Hematopoietic multipotent progenitor cell treated with erythropoietin and hydrocortisone succinate and interleukin-3 and kit ligand, for 17 days (in vitro differentiated cells): ENCODE measurements at places on chromosomes 13 and 19.

GRCh38 chr13:97339988-97340749, 93.8 kb upstream of the RAP2A start:
- peak; percentile 55 for DNase-seq

DNA sequence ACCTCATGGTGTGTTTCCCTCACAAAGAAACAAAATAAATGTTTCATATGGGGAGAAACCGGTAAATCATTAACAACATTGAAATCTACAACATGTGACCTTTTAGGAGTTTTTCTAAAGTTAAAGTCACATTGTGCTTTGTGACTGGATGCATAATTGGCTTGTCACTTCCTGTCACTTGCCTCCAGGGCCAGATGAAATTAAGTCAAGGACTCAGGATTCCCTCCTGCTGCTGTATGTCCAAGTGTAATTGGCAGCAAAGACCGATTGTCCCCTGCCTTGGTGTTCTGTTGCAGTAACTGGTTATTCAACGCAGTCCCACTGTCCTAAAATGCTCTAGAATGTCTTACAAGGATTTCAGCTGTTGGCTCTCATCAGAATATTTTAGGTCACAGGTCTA, 448.2 kb downstream of the LIG4 start:
- DNase-seq: no peak

GRCh38 chr13:114147803-114148520, 15.5 kb upstream of the RASA3 start:
- no peak for DNase-seq

DNA sequence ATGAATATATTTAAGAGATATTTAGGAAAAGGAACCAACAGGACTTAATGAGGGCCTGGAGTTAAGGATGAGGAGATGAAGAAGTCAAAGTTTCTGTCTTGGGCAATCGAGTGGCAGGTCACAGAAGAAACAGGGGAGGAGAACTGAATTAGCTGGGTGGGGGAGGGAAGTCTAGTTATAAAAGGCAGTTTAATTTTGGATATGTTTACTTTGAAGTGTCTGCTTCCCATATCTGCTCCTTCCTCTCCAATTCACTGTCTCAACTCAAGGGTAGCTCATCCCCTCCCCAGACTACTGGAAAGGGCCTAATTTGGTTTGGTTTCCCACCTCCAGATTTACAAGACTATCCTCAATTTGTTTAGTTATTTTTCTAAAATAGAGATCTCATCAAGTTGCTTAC, 195.9 kb downstream of the VWA8 start:
- DNase-seq: no peak

DNA sequence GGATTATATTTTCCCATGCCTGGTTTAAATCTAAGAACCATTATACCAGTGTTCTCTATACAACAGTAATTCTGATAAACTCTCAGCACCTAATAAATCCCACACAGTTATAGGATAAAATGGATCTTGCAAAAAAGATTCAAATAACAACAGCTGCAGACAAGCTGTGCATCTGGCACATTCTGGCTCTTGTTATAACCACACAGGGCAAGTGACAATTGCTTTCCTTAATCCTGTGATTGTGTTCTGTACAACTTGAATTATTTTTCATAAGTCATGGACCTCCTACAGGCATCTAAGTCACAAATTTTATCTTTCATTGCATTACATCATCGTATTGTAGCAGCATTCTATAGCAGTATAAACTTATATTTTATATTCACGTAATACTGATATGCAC, 948.3 kb downstream of the SLITRK1 start:
- no peak for DNase-seq

DNA sequence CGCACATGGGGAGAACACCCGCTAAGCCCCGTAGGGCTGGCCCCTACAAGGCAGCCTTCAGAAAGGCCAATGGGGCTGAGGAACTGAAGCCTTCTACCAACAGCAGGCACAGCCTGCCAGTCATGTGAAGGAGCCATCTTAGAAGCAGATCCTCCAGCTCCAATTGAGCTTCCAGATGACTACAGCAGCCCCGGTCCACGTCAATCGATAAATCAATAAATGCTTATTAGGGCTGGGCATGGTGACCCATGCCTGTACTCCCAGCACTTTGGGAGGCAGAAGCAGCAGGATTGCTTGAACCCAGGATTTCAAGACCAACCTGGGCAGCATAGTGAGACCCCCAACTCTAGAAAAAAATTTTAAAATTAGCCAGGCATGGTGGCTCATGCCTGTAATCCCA, 23.0 kb downstream of the TEX101 start:
- DNase-seq: no peak

GRCh38 chr19:29670255-29670654, 5.0 kb downstream of the PLEKHF1 start:
- DNase-seq: no peak

- DNase-seq: no peak
These were observed 16.0 kb downstream of the TM6SF2 start for GRCh38 chr19:19257137-19257536.
